ENCODE measurements at places on chromosomes 7 and 10.

DNA sequence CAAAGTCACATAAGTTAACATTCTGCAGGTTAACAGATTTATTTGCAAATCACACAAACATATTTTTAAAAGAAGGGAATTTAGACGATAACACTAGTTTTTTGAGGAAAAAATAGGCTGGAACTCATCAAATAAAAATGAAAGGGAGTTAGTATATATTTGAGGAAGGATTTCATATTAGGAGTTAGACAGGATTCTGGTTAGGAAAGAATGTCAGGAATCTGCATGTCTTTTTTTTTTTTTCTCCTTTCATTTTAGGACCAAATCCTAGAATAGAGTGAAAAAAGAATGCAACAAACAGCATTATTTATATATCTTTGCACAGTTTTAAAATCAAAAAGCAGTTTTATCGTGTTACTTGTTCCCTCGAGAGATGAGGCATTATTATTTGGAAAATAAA lies 8.9 kb upstream of the TRDMT1 start:
- DNase-seq, result no peak

DNA sequence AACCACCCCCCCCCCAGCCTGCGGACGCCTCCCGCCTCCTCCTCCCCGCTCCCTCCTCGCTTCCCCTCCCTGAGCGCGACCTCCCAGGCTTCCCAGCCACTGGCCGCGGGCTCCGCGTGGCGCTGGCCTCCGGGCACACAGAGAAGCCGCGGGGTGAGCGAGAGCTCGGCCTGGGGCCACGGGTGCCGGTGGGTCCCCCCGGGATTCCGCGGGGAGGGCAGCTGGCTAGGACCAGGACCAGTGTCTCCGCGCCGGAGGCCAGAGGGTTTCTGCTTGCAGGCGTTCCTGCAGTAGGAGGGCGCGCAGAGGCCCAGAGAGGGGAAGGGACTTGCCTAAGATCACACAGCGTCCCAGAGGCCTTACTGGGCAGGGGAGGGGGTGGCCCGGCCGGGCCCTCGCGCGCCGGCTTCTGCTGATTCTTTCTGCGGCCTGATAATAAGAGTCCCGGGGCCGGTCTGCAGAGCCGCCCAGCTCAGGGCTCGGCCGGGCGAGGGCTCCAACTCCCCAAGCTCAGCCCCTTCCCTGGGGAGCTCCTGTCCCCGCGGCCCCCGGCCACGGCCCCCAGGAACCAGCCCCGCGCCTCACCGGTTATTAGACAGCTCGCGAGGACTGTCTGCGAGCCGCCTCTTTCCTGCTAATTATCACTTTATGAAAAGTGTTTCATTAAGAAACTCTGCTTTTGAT lies 10.1 kb downstream of the UNCX start:
- DNase-seq, result no peak

DNA sequence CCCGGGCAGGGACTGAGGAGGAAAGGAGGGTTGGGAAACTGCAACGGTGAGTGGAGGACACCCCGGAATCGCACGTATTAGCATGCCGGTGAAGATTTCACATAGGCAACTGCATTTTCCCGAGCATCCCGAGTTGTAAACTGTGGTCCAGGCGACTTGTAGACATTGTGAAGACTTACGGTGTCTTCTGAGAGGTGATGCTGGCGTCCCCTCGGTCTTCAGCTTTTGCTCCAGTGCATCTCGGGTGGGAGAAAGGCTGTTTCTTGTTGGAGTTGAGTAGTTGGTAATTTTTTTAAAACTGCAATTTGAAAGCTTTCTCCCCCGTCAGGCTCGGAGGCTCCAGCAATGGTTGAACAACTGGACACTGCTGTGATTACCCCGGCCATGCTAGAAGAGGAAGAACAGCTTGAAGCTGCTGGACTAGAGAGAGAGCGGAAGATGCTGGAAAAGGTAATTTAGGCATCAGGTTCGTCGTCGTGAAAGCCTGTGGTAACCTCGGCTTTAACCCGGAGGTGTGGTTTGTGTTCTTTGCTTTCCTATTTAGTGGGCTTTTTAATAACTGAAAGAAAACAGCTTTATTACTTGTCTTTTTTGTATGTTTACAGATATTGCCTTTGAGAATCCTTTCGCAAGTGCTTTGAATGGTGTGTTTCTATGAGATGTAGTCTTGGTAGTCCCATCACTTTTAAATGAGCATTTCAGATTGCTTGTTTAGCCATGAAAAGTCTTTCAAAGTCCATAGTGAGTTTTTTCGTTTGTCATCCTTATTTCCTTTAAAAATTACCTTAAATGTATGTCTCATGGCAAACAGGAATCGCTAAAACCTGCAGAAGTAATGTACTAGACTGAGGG lies 687 bp downstream of the HELLS start:
- peak; percentile 40 for DNase-seq

GRCh38 chr7:87216701-87217508 lies 2.6 kb downstream of the TMEM243 start:
- DNase-seq, result no peak

DNA sequence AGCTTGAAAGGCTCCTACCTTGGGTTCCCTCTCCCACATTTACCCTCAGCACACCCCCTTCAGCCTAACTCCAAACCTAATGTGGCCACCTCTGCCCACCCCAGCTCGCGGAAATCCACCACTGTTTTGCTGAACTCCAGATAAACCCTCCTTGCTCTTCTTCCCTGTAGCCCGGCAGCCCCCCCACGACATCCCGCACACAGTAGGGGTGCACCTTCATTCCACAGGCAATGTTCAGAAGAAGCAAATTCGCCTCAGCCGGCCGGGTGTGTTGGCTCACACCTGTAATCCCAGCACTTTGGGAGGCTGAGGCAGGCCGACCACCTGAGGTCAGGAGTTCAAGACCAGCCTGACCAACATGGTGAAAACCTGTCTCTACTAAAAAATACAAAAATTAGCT lies 17.4 kb downstream of the CTBP2 start:
- no peak for DNase-seq

DNA sequence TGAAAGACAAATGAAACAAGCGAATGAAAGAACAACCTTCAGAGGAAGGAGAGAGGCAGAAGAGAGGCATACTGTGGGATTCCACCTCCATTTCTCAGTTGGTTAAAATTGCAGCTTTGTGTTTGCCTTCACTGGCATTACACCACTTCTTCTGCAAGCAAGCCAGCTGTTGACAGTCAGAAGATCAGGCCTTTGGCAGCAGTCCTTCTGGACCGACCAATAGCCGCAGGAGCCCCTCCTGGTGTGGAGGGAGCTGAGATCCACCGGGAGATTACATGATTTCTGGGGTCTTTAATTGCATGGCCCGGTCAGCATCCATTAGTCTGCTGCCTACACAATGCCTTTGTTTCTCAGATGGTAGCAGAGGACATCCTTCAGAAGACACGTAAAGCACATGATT lies 206.7 kb downstream of the ADAM12 start:
- DNase-seq, result no peak

- DNase-seq, result no peak
These were observed 29.8 kb downstream of the PRR15 start for GRCh38 chr7:29593459-29593858.

- no peak for DNase-seq
These were observed 158.0 kb downstream of the KCND2 start for GRCh38 chr7:120431016-120431415.

DNA sequence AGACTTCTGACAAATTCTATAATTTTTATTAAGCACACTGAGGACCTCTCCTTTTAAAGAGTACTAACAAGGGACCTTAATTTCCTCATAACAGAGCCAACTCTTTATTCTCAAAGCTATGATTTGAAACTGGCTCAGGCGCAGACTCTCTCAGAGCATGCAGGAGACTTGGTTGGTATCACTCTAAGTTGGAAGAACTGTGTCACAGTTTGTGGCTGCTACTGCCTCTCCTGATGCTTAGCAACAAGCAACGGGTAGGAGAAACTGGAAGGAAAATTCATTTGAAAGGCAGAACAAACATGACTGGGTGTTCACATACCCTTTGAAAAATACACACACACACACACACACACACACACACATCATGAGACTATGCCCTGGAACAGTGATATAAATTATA lies 33.3 kb downstream of the ENO4 start:
- no peak for DNase-seq

- no peak for DNase-seq
These were observed 28.1 kb upstream of the SFTPD start for GRCh38 chr10:79976999-79977398.

DNA sequence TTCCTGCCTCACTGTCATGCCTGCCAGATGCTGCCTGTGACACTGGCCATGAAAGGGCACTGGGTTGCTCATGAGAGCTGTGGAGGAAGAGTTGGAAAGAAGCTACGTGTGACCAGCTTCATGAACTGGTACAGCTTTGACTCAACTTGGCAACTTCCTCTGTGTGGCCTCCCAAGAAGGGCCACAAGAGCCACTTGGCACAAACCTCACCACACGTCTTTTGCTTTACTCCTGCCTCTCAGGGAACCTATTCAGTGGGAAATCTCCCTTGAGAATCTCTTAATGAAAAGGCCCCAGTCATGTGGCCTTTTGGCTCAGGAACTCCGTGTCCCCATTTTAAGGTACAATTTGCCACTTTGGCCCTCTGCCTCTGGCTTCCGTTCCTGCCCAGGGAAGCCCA lies 54.5 kb downstream of the FRMD4A start:
- no peak for DNase-seq

DNA sequence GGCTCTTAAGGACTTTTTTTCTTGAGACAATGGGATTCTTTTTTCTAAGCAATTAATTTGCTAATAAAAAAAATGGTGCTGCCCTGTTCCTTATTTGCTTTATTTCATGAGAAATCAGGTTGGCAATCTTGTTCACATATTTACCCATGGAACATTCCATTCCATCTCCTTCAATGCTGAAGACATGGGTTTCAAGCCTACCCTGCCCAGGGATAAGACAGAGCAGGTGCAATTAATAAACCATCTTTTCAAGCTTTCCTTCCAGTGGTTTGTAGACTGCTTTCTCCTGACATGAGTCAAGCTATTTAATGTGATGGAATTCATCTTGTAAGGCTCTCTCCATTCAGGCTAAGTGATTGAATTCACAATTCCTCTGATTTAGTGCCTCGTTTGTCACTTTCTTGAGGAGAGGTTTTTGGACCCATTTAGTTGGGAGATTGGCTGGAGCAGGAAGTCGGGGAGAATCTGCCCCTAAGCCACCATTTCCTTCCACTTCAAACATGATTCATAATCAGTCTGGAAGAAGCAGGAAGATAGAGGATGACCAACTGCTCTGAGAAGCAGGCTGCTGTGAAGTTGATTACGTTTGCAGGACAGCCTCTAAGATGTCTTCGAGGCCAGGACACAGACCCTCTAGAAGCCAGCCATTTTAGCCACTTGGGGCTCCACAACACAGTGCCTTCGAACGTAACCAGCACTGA lies 552.4 kb upstream of the GALNT17 start:
- DNase-seq, result no peak

DNA sequence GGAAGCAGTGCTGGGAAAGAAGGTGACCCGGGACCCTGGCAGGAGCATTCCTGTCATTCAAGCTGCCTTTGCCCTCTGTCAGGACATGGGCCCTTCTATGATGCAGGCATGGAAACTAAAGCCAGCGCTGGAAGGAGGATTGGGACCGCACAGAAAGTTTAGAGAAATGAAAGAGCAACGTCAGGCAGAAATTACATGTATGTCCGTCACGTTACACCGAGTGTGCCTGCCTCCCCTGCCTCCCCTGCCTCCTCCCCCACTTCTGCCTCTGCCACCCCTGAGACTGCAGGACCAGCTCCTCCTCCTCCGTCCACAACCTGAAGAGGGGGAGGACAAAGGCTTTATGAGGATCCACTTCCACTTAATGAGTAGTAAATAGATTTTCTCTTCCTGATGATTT lies 13.9 kb upstream of the PWWP2B start:
- no peak for DNase-seq

DNA sequence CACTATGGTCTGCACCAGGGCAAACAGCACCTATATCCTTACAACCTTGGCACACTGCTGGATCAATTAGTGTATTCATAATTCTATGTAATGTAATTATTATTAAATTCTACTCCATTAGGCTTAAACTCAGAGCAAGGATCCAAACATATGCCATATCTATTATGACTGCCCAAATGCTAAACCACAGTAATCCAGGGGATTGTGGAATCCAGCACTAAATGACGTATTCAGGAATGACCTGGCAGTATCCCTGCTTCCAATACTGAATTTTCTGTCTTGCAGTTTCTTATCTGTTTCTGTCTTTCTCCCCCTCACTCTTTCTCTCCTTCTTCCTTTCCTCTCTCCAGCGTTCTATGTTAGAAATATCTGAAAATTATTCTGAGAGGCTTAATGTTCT lies 16.5 kb upstream of the UBE2D1 start:
- DNase-seq, result no peak

- no peak for DNase-seq
These were observed 27.0 kb downstream of the DCLRE1C start for GRCh38 chr10:14926722-14927416.

- DNase-seq, result no peak
These were observed 145.5 kb upstream of the CELF2 start for GRCh38 chr10:10872035-10872673.

DNA sequence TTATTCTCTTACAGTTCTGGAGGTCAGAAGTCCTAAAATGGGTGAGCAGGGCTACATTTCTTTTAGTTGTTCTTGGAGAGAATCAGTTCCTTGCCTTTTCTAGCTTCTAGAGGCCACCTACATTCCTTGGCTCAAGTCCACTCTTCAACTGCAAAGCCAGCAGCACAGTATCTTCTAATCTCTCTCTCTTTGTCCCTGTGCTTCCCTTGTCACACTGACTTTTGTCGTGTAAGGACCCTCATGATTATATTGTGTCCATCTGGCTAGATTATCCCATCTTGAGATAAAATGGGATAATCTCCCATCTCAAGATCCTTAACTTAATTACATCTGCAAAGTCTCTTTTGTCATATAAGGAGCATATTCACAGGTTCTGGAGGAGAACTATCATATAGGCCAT lies 359.0 kb downstream of the ADRA2A start:
- no peak for DNase-seq

GRCh38 chr10:33661580-33662336 lies 327.3 kb upstream of the NRP1 start:
- peak; percentile 24 for DNase-seq

DNA sequence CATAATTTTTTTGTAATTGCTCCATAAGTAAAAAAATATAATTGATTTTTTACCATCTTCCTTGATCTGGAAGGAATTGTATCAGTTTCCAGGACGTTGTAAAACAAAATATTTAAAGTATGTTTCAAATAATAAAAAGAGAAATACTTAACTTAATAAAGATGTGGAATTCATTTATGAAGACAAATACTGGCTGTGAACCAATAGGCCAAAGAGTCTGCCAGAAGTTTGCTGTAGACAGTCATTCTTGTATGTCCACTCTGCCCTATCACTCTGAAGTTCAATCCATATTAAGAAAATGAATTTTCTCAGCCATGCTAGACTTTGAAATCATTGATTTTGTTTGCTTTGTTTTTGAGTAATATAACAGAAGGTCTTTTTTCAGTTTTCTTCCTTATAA lies 256.4 kb downstream of the TRIL start:
- no peak for DNase-seq

Data from hematopoietic multipotent progenitor cell treated with erythropoietin and hydrocortisone succinate and interleukin-3 and kit ligand, for 8 days (in vitro differentiated cells).